Astrocyte (in vitro differentiated cells and primary cell): ENCODE measurements at places on chromosomes 2 and 18. TPM values are rescaled to one million over a fixed set of nuclear protein-coding genes. Genes with fewer than 3 reads are reported as not detected.

- peak; percentile 6 for DNase-seq
These were observed 643.3 kb downstream of the SOCS6 start for GRCh38 chr18:70931942-70932814.

DNA sequence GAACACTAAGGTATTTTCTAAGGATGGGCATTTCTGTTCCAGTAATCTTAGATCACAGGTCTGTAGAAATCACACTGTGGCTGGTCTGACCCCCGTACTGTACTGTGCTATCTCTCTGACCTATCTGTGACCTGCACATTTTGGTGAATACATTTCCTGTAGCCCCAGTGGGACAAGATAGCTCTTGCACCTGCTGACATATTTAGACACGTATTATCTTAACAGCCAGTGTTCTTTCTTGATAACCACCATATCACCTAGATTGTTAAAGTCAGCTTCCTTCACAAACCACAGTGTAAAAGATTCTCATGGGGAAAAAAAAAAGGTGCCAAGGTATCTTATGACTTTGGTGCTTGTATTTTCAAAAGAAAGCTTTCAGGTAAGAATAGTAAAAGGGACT lies 39.8 kb upstream of the TMEM247 start:
- DNase-seq: no peak

DNA sequence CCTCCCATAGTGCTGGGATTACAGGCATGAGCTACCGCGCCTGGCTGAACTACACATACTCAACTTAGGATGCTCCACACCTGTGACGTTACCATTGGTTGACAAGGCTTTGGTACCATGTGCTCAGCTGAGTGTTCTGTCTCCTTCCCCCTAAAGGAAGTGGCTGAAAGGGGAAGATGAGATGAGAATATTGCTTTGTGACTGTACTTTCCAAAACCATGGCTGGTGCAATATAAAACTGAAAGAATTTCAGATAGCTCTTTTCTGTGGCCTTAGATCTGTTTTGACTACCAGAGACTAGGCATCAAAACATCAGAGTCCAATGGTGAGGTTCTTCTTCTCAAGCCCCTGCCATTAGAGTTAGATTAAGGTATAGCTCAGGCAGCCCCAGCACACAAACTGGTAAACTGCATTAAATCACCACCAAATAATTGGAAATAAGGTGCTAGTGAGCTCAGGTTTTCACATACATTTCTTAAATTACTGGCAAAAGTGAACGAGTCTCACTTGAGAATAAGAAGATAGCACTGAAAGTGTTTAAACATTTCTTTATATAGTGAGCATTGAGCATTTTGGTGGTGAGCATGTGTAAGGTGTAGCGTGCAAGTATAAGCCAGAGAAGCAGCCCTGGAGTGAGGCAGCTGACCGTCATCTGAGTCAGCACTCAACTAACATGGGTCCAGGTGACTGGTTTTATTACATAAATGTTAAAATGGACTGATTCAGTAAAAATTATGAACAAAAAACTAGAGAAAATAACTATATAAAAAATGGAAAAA lies 113.5 kb upstream of the FZD5 start:
- DNase-seq: no peak

PRKAG3 gene
- not detected in 2 replicates for total RNA-seq

GRCh38 chr2:110866045-110866444 lies 133.7 kb downstream of the ACOXL start:
- DNase-seq: no peak

DNA sequence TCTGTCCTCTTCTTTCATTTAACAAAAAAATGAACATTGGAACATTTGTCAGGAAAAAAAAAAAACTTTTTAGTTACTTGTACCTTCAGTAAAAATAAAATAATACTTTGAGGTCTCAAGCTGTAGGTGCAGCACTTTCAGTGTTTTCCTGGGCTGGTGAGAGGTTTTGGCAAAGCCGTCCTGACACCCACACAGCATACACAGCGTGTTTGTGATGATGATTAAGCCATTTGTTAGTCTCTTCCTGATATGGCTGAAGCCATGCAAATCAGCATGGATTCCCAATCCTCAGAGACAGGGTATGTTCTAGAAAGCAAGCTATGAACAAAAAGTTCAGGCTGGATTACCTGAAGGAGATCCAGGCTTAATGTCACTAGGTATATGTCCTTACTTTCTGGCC lies 236.8 kb downstream of the ZNF516 start:
- DNase-seq: peak; percentile 53

- no peak for DNase-seq
These were observed 250.6 kb downstream of the EIPR1 start for GRCh38 chr2:3126911-3127621.

DNA sequence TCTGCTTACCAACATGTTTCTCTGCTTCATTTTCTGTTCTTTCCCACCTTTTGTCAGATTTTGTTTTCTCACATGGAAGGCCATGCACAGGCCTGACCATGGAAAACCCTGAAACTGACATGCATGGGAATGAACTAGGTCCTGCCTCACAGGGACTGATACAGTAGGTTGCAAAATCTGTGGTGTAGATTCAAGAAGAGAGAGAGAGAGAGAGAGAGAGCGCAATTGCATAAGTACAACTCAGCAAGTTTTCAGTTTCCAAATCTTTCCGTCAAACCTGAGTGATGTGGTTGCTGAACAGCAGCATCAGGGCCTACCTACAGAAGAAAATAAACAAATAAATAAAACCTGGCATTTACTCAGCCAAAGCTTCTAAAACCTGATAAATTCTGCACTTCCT lies 87.5 kb upstream of the RNF152 start:
- DNase-seq: no peak

DNA sequence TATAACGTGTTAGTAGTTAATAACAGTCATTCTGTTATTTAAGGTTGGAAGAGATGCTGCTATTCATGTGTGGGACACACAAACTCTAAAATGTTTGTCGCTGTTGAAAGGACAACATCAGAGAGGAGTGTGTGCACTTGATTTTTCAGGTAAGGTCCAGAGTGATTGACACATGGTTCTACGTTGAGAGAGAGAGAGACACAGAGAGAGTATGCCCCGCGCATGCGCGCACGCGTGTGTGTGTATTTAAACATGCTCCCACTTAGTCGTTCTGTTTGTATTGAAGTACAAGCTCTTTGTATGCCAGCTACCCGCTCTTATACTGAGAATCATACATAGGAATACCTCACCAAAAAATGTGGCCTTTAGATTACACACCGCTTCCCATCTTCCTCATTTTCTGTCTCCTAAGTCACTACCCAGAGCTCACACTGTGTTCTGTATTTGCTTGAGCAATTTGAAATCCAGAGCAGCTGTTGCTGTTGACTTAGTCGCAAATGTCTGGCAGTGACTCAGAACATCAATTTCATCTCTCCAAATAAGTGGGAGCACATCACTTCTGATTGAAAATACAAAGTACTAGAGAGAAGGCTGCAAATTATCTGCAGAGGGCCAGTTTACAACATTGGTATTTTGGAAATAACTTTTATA lies 148.1 kb downstream of the EML6 start:
- DNase-seq: no peak

DNA sequence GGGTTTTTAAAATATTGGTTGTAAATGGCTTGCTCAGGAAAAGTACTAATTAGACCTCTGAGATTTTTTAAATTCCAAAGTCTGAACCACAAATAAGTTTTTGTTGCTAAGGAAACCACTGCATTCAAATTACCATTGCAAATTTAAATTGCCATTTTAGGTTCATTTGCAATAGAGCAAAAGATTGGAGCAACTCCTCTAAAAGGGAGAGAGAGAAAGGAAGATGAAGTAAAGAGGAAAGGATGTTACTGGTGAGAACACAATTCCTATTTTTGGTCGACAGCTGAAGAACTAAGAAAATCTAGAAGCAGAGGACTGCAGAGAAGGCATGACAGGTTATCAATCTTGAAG lies 74.9 kb downstream of the FOXI3 start:
- DNase-seq: no peak

GRCh38 chr2:29761278-29761677 lies 160.1 kb downstream of the ALK start:
- no peak for DNase-seq

GRCh38 chr2:64203858-64204632 lies 59.8 kb upstream of the PELI1 start:
- DNase-seq: peak; percentile 27

DNA sequence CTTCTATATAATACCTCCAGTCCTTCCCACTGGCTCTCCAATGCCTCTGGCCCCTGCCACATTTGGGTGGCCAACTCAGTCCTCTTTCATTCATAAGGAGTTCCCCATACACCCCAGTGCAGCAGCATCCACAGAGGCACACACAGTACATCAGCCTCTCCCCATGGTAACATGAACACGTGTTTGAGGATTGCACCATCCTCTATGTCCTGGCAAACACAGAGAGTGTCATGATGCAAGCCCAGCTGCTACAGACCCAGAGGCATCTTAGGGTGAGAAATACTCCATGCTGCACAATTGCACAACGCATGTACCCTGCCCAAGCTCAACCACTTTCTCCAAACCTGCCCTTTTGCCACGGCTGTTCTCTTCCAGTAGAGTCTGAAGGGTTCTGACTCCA lies 11.5 kb downstream of the IGFBP5 start:
- peak; percentile 70 for DNase-seq

SP3 gene
- 58.8 and 59.6 TPM in 2 replicates for total RNA-seq

LIMS3 gene
- total RNA-seq: 3.2 and 7.1 TPM in 2 replicates

DNA sequence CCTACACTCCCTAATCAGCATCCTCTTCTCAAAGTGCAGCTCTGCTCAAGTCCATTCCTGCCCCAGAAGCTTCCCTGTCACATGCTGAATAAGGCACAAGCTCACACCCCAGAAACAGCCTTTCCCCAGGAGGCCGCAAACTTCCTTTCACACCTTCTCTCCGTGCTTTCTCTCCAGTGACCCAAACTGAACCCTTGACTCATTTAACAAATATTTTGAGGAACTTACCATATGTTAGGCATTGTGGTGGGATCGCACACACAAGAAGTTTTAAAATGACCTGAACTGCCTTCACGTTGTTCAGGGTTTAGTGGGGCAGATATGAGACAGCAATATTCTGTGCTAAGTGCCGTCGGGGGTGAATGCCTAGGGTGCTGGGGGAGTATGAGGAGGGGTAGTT lies 161.3 kb downstream of the INSIG2 start:
- peak; percentile 74 for DNase-seq

TANC1 gene
- 45.0 and 45.2 TPM in 2 replicates for total RNA-seq

DNA sequence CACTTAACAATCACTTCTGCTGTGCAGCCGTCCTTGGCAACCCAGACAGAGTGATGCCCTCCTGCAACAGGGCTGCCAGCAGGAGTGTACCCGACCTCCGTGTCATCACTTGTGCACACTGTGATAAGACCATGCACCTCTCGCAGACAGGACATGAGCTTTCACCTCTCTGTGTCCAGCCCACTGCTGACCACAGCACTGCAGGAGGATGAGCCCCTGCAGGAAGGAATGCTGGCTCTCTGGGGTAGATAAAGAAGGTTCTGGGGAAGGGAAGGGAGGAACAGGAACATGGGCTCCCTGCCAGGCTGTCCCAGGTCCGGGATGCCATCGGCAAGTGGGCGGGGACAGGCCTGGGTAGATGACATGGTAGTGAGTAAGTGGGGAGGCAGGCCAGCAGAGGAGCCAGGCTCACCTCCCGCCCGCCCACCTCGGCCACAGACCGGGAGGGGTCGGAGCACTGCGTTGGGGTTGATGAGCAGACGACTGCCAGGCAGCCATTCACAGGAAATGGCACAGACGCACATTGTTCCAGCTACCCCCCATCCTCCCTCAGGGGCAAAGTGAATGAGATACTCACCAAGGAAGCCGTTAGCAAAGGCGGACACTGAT lies 18.6 kb upstream of the COL6A3 start:
- peak; percentile 97 for DNase-seq

DNA sequence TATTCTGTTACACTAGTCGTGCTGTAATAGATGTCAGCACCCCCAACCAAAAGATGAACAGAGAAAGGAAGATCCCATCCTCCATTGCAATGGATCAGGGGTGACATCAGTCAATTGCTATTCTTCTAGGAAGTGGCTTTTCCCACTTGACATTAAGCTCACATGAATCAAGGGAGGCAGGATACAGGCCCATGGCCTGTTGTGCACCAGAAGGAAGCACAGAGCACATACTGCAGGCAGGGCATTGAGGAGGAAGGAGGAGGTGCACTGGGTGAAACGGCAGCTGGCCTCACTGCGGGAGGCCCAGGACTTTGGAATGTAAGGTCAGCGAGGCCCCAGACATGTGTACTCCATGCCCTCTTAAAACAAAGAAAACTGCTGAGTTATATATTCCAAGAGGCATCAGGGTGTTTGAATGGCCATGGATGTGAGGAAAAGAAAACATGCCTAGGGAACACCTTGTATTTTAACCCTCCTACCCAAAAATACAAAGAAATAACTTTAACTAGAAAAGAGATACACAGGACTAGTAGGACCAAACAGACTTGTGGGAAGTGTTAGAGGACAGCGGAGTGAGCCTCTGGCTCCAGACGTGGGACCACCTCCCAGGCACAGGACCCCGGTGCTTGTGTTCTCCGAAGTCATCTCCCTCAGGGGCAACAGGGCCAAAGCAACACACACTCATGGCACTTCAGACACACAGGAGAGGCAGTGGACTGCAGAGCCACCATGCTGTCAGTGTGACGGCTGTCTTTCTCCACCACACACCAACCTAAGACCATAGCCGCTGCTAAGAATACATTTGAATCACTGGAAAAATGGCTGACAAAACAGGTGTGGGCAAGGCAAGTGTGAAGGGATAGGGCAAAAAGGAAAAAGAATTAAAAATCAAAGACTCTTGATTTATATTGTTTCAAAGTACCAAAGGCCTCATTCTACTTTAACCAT lies 51.4 kb upstream of the RIOK3 start:
- peak; percentile 69 for DNase-seq

DNA sequence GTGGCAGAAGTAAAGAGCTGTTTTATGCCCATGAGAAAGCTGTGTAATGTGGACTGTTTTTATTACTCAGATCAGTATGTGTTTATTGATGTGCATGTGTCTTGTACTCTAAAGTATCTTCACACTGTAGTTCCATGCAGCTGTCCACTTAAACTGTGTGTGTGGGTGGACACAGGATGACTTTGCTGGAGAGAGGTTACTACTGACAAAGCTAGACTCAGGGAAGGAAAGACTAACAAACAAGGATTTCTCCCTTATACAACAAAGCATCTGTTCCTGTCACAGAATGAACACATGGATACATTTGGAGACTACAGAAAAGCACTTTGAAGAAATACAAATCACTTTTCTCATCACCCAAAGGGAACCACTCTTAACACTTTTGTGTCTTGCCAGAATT lies 10.0 kb downstream of the FHOD3 start:
- DNase-seq: peak; percentile 57

- no peak for DNase-seq
These were observed 79.5 kb upstream of the ALPP start for GRCh38 chr2:232299084-232299483.

- DNase-seq: no peak
These were observed 17.9 kb downstream of the SERPINB8 start for GRCh38 chr18:63987743-63988142.

- DNase-seq: no peak
These were observed 143.3 kb downstream of the ZFP36L2 start for GRCh38 chr2:43082903-43083677.

GRCh38 chr2:147679191-147679954 lies 165.5 kb upstream of the ACVR2A start:
- DNase-seq: no peak
